ENCODE measurements at places on chromosomes 11 and 22. TPM values are rescaled to one million over a fixed set of nuclear protein-coding genes. Genes with fewer than 3 reads are reported as not detected.

The ARHGEF12 gene
- 54.4 TPM for total RNA-seq

The GPR137 gene
- 32.4 TPM for total RNA-seq

The PNPLA3 gene
- 0.29 TPM for total RNA-seq

The NPAS4 gene
- total RNA-seq, result not detected

The CYP2D6 gene
- 0.55 TPM for total RNA-seq

The RASL10A gene
- not detected for total RNA-seq

DNA sequence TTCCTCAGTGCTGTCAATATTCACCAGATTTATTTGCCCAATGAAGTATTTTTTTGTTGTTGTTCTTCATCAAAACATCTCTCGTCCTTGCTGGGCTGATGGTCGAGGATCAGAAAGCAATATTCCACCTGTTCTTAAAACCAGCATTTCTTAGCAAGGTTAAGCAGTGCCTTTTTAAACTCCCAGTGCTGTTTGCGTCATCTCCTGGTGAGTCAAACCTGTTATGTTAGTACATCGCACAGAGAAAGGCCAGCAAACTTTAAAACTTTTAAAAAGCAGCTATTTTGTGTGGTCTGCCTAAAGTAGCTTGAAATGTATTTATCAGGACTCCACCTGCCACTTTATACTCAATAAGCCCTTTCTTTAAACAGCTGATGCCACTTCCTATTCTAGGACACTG lies 802.0 kb downstream of the KCNA4 start:
- no peak overlapping the region for H3K27ac ChIP-seq
- peak; percentile 50 for DNase-seq
- no peaks in the 10 kb centered on the region for H3K27me3 ChIP-seq
- no peak overlapping the region for H3K4me3 ChIP-seq
- peaks cover 10% of the 10 kb centered on the region for H3K4me1 ChIP-seq
- H3K36me3 ChIP-seq, result no peaks in the 10 kb centered on the region

- peak overlapping the region; percentile 93 for H3K4me3 ChIP-seq
- H3K4me1 ChIP-seq, result peaks cover 17% of the 10 kb centered on the region
- DNase-seq, result no peak
- H3K36me3 ChIP-seq, result peaks cover 27% of the 10 kb centered on the region
- no peak overlapping the region for H3K27ac ChIP-seq
Observed at GRCh38 chr11:62805961-62806441, 761 bp upstream of the NXF1 start.

- peaks cover 9% of the 10 kb centered on the region for H3K4me1 ChIP-seq
- no peaks in the 10 kb centered on the region for H3K36me3 ChIP-seq
- DNase-seq, result peak; percentile 47
Observed at GRCh38 chr11:111944651-111945051, 7.5 kb downstream of the DIXDC1 start.

DNA sequence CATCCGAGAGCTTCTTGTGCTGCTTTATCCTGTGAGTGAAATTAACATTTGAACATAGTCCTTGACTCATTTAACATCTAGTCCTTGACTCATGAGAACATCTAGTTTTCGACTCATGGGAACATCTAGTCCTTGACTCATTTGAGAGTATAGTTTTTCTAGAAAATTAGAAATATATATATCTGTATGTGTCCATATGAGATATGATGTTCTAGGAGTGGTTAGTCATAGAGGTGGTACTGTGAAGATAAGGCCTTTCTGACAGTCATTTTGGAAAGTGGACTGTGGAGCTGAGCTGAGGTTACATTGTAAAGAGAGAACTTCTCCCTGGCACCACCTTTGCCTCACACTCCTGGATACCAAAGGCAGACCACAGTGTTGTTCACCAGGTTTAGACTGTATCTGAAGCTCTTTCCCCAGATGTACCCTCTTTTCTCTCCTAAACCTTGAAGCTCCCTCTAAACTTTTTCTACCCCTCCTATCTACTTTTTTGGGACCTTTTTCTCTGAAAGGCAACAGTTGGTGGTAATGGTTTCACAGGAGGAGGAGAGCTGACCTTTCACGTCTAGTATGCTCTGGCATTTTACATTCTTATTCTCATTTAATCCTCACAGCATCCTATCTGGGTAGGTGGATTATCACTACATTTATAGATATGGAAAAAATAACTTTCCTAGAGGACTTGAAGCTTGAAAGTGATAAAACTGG lies 67.2 kb downstream of the PPP2R1B start:
- H3K4me1 ChIP-seq, result peaks cover 7% of the 10 kb centered on the region
- DNase-seq, result no peak
- H3K36me3 ChIP-seq, result peaks cover under 1% of the 10 kb centered on the region
- no peak overlapping the region for H3K4me3 ChIP-seq
- no peak overlapping the region for H3K27ac ChIP-seq

DNA sequence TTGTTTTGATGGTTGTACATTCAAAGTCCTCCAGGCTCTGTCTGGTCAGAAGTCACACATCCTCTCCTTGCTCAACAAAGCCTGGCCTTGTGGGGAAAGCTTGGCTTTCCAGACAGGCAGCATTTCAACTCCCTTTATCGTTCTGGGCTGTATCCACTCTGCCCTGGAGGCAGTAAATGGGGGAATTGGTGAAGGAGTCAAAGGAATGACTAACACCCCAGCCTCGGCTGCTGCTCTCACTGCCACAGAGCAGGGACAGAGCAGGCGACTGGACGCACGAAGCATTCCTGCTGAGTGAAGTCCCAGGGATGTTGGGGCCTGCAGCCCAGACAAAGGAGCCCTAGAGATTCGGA lies 52.8 kb downstream of the WNT11 start:
- no peaks in the 10 kb centered on the region for H3K36me3 ChIP-seq
- peak; percentile 88 for DNase-seq
- peaks cover 31% of the 10 kb centered on the region for H3K4me1 ChIP-seq

GRCh38 chr11:124751741-124752470 lies at the start of gene VSIG2:
TSS of gene VSIG2 (minus strand) at chr11:124752255. CDS start at chr11:124752137, 118 bp downstream.
- H3K36me3 ChIP-seq, result no peaks in the 10 kb centered on the region
- H3K27me3 ChIP-seq, result no peaks in the 10 kb centered on the region
- H3K4me3 ChIP-seq, result no peak within 1 kb of the TSS
- no peak for DNase-seq
- peaks cover 54% of the 10 kb centered on the region for H3K4me1 ChIP-seq

GRCh38 chr22:32493551-32493950 lies 18.9 kb downstream of the FBXO7 start:
- no peak overlapping the region for H3K27ac ChIP-seq
- H3K4me1 ChIP-seq, result no peaks in the 10 kb centered on the region
- H3K4me3 ChIP-seq, result no peak overlapping the region
- H3K27me3 ChIP-seq, result no peaks in the 10 kb centered on the region
- DNase-seq, result no peak
- H3K36me3 ChIP-seq, result peaks cover 25% of the 10 kb centered on the region

DNA sequence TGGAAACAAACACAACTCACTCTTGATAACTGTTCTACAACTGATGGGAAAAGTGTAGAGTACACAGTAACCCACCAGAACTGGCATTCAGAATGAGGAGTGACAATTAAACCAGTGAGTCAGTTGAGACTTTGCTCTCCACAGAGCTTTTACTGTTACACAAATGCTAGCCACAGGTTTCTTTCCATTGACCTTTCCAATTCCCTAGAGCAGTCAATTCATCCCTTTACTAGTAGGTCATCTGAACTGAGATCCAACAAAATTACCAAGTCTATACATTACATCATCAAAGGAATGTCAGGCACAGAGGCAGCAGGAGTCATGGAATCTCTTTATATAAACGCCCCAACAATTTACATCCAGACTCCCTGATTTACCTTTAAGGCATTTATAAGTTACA lies 65.9 kb downstream of the PHF21A start:
- no peaks in the 10 kb centered on the region for H3K4me1 ChIP-seq
- no peaks in the 10 kb centered on the region for H3K36me3 ChIP-seq
- no peak overlapping the region for H3K4me3 ChIP-seq
- H3K27ac ChIP-seq, result no peak overlapping the region
- DNase-seq, result no peak
- no peaks in the 10 kb centered on the region for H3K27me3 ChIP-seq

DNA sequence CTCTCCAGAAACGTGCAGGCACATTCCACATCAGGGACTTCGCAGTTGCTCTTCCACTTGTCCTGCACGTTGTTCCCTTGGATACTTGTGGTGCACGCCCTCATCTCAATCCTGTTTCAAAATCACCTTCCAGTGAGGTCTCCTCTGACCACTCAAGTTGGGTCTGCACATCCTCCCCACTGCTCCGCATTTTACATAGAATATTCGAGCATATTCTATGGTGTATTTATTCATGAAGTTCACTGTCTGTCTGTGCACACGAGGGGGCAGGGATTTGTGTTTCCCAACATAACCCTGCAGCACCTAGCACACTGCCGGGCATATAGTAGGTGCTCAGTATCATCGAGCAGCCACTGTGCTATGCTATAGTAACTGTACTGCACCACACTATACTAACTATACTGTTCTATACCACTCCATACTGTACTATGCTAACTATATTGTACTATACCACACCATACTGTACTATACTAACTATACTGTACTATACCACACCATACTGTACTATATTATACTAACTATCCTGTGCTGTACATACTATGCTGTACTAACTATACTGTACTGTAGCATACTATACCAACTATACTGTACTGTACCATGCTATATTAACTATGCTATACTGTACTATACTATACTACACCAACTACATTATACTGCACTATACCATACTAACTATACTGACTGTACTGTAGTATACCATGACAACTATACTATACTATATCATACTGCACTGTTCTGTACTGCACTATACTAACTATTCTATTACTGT lies 30.3 kb downstream of the ELF5 start:
- no peak overlapping the region for H3K4me3 ChIP-seq
- H3K36me3 ChIP-seq, result no peaks in the 10 kb centered on the region
- DNase-seq, result no peak
- no peak overlapping the region for H3K27ac ChIP-seq

- peaks cover 5% of the 10 kb centered on the region for H3K27me3 ChIP-seq
- no peak overlapping the region for H3K27ac ChIP-seq
- no peak for DNase-seq
- H3K4me3 ChIP-seq, result no peak overlapping the region
Observed at GRCh38 chr11:126886085-126886484, 114.5 kb downstream of the KIRREL3 start.

DNA sequence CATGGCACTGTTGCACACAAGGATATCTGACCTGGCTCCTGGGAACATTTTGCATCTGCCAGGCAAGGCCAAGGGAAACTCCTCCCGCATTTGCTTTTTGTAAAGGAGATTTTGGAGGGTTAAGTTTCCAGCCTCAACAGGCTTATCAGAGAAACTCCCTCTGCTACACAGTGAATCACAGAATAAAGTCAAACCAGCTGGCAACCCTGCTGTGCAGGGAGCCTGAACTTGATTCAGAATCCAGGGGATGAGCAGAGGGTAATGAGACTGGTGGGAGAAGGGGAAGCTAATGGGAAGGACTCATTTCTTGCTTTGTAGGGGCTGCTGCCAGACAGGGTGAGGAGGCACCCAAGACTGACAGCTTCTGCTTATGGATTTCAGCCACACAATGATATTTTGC lies 185.3 kb upstream of the ISX start:
- no peaks in the 10 kb centered on the region for H3K27me3 ChIP-seq
- H3K4me1 ChIP-seq, result no peaks in the 10 kb centered on the region
- H3K27ac ChIP-seq, result no peak overlapping the region
- no peak overlapping the region for H3K4me3 ChIP-seq

DNA sequence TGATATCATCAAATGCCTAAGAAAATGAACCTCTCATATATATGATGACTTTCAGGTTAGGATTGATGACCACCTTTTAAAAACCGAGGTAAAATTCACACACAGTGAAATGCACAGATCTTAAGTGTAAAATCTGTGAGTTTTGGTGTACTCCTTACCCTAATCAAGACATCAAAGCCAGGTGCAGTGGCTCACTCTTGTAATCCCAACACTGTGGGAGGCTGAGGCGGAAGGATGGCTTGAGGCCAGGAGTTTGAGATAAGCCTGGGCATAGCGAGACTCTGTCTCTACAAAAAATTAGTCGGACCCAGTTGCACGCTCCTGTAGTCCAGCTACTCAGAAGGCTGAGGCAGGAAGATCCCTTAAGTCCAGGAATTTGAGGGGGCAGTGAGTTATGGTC lies 140.4 kb downstream of the UVRAG start:
- H3K27me3 ChIP-seq, result no peaks in the 10 kb centered on the region
- no peak overlapping the region for H3K27ac ChIP-seq
- H3K4me1 ChIP-seq, result peaks cover 17% of the 10 kb centered on the region
- H3K36me3 ChIP-seq, result no peaks in the 10 kb centered on the region
- no peak for DNase-seq
- no peak overlapping the region for H3K4me3 ChIP-seq

DNA sequence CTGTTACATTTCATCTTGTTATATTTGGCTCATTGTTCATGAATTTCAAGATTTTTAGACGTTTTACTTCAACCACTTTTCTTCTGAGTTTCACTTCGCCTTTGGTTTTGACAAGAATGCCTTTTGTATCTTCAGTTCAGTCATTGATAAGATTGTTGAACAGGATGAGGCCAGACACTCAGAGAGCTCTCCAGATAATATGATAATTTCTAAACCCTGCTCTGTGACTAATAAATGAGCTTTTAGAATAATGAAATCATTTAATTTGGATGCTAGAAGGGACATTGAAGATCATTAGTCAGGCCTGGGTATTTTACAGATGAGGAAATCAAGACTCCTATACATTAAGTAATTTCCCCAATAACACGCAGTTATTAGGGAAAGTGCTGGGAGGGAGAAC lies 37.2 kb upstream of the GRAMD1B start:
- no peaks in the 10 kb centered on the region for H3K36me3 ChIP-seq
- H3K4me3 ChIP-seq, result no peak overlapping the region
- no peaks in the 10 kb centered on the region for H3K27me3 ChIP-seq
- DNase-seq, result no peak
- no peaks in the 10 kb centered on the region for H3K4me1 ChIP-seq
